ENCODE measurements at places on chromosomes 16 and 17.

- ATAC-seq = peak; percentile 40
These were observed 9.9 kb downstream of the HEXIM2 start for GRCh38 chr17:45171338-45172231.

- ATAC-seq = no peak
These were observed 377.3 kb upstream of the RBFOX1 start for GRCh38 chr16:6955303-6955702.

DNA sequence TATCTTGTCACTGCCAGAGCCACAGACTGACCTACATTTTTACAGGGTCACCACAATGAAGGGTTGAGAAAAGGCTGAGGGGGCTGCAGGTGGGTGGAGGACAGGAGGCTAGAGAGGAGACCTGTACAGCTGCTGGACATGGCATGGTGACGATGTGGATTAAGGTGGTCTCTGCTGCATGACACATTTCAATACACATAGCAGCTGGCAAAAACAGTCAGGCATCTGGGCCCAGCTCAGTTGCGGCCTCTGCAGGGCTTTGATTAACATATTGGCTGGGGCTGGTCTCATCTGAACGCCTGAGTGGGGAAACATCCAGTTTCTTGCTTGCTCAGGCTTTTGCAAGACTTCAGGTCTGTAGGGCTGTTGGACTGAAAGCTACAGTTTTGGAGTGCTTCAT is 265.4 kb upstream of the FOXF1 start:
- no peak for ATAC-seq

DNA sequence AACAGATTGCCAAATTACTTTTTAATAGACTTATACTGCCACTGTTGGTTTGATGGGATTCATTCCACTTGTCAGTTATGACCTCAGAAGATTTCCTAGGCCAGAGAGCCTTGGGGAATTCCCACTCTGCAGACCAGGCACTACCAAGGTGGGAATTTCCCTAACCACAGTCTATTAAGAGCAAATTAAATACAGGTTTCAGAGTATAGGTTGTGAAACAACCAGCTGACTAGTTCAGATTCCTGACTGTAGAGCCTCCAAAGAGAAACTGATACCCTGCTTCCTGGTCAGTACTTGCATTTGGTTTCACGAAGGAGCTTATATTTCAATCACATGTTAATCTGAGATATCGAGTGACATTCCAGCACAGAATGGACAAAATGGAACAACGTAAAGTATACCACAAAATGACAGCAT is 186.5 kb downstream of the STX8 start:
- peak; percentile 92 for ATAC-seq

GRCh38 chr16:67105246-67105645 is 4.5 kb upstream of the PHAF1 start:
- no peak for ATAC-seq

GRCh38 chr17:77465358-77466041 is 324.7 kb downstream of the SEC14L1 start:
- peak; percentile 61 for ATAC-seq

- ATAC-seq = no peak
These were observed 37.1 kb downstream of the BAIAP2 start for GRCh38 chr17:81071761-81072741.

DNA sequence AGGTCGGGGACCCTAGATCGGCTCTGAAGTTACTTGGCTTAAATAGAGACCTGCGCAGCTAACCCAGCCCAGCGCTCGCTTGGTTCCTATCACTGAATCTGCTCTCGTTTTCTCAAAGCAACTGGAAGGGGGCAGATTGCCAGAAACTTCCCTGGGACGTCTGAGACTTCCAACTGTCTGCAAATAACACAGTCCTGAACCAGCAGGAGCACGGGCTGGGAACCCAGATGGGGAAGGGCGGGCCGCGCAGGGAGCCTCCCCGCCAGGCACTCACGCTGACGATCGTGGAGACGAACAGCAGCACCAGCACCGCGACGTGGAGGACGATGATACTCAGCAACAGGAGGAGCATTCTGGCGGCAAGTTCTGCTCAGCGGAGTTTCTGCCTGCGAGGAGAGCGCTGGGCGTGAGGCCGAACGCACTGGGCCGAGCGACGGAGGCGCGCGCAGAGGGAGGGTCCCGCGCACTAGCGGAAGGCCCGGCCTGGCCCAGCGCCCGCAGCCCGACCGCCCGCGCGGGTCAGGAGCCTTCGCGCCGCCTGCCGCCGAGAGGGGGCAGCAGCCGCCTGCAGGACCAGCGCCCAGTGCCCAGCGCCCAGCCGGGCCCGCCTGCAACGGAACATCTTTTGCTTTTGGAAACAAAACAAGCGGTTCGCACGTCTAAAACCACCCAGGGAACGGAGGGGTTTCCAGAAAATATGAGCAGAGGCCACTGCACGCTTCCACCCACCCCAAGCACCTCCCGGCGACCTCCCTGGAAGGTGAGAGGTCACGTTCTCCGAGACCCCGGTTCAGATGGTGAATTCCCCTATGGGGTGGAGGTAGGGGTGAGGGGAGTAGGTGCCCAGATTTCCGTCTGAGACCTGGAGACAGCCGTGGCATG is 4.5 kb downstream of the PMP22 start:
- ATAC-seq = peak; percentile 80

GRCh38 chr16:88375236-88375975 is 7.4 kb upstream of the ZNF469 start:
- ATAC-seq = no peak

- no peak for ATAC-seq
These were observed 8.0 kb upstream of the TEDC2 start for GRCh38 chr16:2451851-2452320.

DNA sequence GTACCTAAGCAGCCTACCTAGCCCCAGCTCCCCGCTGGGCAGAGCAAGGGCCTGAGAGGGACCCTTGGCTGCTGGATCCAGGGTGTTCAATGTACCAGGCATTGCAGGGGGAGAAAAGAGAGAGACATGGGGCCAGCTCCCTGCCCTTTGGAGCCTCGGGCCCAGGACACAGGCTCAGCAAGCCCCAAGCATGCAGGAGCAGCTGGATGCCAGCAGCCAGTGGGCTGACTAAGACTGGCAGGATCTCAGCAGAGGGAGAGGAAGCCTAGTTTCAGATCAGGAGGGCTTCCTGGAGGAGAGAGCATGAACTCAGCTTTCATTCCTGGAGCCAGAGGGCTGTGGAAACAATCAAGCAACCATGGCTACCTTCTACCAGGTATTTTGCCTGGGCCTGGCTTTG is 82.0 kb upstream of the NKD1 start:
- ATAC-seq = no peak

- no peak for ATAC-seq
These were observed 5.3 kb upstream of the WWOX start for GRCh38 chr16:78094166-78094565.

DNA sequence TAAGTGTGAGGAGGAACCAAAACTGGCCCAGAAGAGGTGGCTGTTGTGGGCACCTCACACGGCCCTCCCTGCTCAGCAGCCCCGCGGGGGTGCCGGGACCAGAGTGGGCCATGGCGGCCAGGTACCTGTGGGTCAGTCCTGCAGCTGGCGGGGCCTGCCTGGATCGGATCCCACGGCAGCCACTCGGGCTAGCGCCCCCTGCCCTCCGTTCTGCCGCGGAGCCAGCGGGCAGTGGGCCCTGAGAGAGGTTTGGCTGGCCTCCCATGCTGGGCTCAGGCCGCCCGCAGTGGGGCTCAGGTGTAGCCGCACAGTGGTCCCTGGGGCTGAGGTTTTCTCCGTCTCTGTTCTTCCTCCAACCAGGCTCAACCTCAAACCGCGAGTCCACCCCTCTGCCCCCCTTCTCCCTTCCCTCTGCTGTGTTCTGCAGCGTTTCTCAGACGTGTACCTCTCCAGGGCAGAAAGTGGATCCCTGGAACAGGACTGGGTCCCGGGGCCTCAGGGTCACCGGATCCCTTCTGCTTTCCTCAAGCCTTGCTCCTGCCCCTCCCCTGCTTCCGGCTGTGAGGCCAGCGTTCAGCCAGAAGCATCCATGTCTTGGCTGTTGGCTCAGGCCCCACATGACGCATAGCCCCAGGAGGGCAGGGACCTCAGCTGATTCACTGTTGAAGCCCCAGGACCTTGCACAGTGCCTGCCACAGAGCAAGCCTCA is 28.6 kb upstream of the ITGA3 start:
- ATAC-seq = peak; percentile 88

DNA sequence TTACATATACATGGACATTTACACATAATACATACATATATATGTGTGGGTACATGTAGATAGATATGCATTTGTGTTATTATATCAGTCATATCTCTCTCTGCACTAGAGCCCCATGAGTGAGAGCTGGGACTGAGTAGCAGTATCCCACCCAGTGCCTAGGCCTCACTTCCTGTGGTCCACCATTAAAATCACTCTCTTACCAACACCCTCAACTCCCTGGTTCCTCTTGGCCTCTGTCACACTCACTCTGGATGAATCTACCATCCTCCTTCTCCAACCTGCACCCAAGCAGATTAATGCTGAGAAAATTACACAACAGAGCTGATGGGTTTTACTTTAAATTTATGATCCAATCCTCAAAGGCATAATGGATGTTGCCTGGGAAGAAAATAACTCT is 4.9 kb upstream of the LYRM9 start:
- no peak for ATAC-seq

DNA sequence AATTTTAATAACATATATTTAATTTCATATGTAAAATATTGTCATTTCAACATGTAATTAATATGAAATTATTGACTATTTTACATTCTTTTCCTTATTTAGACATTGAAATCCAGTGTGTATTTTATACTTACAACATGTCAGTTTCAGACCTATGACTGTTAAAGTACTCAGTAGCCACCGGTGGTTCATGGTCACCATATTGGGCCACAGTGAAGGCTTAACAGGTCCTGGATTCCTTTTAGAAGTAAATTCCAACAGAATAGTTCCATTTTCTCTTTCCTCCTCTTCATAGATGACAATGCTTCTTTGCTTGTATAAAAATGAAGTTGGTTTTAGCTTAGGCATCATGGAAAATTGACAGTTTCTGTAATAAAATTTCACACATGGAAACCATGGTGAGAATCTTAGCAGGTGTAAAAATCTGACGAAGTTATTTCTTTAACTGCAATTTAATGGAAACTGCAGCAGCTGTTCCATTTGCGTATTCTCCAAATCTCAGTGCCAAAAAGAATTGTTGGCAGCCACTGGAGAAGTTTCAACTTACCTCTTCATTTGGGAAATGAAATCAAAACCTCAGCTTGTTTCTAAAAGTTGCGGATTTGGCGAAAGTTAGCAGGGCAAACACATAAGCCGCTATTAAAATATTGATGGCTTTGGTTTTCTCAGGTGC is 231.1 kb downstream of the CDH13 start:
- no peak for ATAC-seq

DNA sequence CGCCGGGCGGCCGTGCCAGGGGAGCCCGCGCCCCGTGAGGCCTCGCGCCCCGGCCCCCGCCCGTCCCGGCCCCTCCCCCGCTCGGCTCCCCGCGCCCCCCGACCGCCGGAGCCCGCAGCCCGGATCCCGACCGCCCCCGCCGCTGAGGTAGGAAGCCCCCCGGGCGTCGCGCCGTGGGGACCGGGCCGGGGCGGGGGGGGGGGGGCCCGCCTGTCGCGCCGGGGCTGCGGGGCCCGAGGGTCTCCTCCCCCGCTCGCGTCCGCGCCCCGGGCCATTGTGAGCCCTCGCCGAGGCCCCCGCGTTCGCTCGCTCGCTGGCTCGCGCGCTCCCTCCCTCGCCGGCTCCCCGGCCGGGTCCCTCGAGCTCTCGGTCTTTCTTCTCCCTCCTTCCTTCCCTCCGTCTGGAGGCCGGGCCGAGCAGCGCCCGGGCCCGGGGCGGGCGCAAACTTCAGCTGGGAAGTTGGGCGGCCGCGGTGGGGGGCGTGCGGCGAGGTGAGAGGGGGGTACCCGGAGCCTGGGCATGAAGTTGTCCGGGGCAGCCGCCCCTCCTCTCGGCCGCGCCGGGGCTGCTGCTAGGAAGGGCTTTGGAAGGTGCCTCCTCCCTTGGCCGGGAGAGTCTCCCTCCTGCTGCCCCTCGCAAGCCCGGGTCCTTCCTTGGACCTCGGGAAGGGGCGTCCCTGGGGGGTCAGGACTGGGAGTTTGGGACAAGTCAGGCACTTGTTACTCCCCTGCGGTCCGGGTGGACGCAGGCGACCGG is 419 bp downstream of the GLIS2 start:
- no peak for ATAC-seq

DNA sequence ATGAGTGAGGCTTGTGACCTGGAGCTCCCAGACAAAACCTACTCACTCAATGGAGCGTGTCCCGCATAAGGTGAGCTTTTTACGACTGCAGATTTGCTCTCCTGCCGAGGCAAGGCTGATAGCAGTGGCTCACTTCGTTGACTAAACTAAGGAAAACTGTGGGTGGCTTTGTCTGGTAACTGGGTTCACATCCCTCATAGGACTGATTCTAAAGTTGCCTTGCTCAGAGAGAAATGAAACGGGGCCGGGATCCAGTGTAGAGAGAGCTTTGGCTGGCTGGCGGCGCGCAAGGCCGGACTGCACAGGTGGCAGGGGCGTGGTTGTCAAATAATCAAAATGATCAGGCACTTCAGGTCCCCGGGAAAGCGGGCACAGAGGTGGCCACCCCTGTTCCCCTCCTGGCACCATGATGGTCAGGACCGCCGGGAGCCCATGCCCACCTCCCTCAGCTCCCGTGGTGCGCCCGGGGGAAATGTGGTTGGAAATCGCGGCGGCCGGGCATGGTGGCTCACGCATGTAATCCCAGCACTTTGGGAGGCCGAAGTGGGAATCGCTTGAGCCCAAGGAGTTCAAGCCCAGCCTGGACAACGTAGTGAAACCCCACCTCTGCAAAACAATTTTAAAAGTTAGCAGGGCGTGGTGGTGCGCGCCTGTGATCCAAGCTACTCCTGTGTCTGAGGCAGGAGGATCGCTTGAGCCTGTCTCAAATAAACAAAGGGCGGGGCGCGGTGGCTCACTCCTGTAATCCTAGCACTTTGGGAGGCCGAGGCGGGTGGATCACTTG is 26.6 kb upstream of the OR1F1 start:
- no peak for ATAC-seq

DNA sequence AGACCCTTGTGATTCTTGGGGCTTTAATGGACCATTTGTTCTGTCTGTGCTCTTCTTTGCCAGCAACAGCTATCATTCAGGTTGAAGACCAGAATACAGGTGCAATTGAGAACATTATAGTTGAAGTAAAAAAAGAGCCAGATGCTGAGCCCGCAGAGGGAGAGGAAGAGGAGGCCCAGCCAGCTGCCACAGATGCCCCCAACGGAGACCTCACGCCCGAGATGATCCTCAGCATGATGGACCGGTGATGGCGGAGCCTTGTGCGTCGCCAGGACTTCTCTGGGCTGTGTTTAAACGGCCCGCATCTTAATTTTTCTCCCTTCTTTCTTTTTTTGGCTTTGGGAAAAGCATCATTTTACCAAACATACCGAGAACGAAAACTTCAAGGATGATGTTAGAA is 7.3 kb upstream of the CARMIL2 start:
- ATAC-seq = no peak

DNA sequence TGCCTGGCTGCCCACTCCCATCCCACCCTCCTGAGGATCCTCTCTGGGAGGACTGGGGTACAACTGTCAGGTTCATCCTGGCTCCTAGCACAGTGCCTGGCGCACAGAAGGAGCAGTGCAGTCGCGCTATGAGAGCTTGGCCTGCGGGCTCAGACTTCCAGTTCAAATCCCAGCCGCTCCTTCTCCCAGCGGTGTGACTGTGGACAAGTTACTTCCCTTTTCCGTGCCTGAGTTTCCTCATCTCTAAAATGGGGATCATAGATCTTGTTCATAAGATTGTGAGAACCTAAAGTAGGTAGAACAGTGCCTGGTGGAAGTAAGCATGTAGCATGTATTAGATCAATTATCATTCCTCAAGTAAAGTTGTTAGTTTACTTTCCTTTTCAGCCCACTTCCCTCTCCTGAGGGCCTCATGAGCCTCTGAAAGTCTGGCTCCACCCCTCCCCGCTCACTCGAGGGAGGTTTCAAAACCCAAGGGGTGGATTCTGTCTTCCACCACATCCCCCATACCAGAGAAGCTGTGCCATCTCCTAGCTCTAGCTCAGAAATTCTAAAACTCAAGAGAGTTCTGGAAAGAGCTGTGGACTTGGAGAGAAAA is 19.9 kb upstream of the COL1A1 start:
- ATAC-seq = no peak
